Fibroblast of skin of abdomen (primary cell): ENCODE measurements at places on chromosomes 5 and 9.
A peak's percentile ranks its signal among the peaks of the same experiment; 100 is the strongest.

DNA sequence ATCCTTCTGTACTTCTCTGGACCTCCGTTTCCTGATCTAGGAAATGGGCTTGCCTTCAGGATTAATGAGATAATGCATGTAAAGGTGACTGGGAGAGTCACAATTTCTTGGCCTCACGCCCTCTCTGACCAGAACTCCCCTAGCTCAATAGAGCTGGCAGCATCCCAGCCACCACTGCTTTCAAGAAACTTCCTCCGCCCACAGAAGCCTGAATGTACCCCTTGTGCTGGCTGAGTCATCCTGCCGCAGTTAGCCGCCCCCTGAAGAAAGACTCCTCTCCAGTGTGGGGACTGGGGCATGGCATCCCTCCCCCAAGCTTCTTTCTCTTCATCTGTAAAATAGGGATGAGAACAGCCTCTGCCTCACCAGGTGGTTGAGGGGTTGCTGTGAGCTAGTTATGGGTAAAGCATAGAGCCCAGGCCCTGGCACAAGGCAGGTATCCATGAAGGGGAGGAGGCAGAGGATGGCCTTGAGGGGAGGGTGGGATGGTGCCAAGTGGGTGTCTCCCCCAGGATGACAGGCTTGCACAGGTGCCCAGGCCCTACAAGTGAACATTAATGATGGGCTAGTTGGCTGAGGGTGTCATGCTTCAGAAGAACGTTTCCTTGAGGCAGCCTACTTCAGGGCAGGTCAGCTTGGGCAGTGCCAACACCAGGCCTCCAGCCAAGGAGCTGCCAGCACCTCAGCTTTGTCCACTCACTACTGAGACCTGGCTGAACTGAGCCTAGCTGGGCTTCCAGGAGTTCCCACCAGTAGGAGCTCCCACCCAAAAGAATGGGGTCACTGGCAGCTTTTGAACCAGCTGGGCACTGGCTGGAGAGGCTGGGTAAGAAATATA is 3.4 kb downstream of the PDLIM4 start:
- peak; percentile 88 for DNase-seq

DNA sequence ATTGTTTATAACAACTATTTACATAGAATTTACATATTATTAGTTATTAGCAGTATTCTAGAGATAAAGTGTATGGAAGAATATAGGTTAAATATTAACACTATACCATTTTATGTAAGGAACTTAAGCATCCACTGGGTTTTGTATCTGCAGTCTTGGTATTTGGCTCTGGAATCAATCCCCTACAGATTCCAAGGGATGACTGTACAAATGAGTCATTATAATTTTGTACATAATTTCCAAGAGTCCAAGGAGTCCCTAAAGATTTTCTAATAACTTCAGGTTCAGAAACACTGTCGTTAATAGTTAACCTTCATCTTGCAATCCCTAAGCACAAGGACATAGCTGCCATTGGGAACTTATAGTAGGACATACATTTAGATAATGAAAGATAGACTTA is 254.8 kb upstream of the PDE4D start:
- DNase-seq: peak; percentile 73

GRCh38 chr5:168174376-168174775 is 117.1 kb upstream of the WWC1 start:
- DNase-seq: peak; percentile 70

DNA sequence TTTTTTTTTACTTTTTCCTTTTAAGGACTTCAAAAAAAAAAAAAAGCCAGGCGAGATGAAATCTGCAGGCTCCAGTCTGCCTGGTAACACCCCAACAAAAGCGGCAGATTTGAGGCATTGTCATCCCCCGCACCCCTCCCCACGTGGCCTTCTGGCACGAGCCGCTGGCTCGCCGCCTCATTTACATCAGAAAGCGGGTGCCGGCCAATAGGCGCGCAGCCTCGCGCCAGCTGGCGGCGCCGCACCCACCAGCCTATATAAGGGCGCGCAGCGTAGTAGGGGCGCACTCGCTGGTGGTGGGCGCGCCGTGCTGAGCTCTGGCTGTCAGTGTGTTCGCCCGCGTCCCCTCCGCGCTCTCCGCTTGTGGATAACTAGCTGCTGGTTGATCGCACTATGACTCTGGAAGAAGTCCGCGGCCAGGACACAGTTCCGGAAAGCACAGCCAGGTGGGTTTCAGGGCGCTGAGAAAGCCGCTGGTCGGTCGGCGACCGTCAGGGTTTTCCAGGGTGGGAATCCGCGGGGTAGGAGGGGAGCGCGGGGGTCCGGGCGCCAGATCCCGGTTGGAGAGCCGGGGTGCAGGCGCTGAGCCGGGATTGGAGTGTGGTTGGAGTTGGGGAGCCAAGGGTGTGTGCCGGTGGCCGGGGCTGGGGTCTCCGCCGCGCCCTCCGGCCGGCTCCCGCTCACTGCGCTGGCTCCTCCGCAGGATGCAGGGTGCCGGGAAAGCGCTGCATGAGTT is at the start of gene GADD45G:
TSS of gene GADD45G (plus strand) at position 284 of the 736 bp plus-strand sequence. CDS start at position 394, 110 bp downstream.
- peak; percentile 85 for DNase-seq

- no peak for DNase-seq
Observed at GRCh38 chr9:33186457-33187168, 19.5 kb upstream of the B4GALT1 start.

DNA sequence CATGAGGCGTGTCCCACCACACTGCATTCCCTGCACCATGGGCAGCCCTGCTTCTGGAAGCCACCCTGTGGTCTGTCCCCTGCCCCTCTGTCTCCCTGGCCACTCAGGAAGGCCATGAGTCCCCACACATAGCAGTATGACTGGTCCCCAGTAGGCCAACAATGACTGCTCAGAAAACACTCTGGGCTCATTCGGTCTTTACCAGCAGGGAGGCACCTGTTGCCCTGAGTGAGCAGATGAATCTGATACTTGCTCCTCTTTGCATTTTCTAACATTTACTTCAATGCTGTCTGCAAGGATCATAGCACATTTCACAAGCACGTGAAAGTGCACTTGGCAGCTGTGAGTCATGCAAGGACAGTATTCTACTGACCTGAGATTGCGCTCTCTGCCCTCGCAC is 365.4 kb upstream of the IRX1 start:
- DNase-seq: no peak

- no peak for DNase-seq
Observed at GRCh38 chr9:27447031-27447683, 76.9 kb upstream of the IFNK start.

GRCh38 chr5:116872486-116872885 is 297.9 kb upstream of the SEMA6A start:
- DNase-seq: no peak

GRCh38 chr9:14797435-14797834 is 74.9 kb upstream of the CER1 start:
- DNase-seq: peak; percentile 62

- DNase-seq: peak; percentile 70
Observed at GRCh38 chr9:128920381-128921058, at the start of gene PHYHD1. Gene PHYHD1 (plus strand): TSS chr9:128920982. CDS start chr9:128922324, 1,342 bp downstream.

- no peak for DNase-seq
Observed at GRCh38 chr5:84623019-84623418, 238.3 kb upstream of the EDIL3 start.

DNA sequence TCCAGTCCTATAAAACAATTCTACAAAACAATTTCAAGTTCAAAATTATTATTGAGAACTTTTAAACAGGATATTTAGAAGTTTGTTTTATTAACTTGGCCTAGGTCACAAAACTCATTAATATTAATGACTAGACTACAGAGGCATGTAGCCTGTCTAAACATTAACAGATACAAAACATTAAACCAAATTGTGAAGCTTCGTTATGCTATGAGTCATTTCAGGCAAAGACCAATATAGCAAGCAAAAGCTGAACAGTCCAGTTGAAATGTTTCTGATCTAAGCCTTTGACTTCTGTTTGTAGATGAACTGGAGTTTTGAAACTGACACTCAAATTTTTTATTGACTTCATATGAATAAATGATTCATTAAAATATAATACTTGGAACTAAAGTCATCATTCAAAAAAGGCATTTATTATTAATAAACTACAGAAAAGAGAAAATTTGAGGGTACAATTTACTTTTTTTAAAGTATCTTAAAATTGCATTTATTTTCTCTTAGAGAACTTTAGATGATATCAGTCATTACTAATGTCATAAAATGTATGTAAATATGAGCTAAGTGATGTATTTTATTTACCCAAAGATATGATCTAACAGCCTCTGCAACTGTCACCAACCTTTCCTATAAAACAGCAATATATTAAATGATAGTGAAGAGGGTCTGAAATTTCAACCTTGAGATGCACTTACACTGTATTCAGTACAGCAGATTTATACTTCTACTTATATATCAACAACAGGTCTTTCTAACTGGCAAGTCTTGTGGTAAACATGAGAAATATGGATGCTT is 188.8 kb downstream of the COMMD10 start:
- DNase-seq: peak; percentile 18

DNA sequence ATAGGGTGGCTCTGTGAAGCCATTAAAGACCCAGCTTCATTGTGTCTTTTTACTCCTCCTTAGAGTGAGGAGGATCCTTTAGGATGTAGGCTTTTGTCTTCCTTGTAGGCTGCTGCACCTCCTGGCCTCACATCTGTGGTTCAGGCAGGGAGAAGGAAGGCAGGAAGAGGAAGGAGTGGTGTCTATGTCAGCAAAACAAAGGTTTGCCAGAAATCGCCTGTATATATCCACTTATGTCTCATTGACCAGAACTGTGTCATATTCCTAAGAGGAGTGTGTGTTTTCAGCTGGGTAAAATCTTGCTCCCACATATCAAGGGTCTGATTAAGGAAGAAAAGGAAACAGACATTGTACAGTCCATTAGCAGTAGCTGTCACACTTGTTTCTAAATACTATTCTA is 213.8 kb downstream of the ARHGAP26 start:
- no peak for DNase-seq

DNA sequence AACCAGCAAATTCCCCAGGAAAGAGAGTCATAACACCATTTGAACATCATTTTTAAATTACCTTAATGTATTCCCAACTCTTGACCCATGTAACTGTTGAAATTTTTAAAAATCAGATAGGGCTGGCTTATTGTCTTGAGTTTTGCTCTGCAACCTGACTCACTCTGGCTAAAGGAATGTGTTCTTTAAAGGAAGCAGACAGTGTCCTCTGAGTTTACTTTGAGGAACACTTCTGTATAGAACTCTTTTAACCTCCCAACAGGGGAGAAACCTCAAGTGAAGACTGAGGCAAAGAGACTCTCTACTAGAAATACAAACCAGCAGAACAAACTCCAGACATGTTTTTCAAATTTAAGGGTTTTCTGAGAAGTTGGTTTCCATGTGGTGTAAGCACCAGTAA is 248.9 kb downstream of the CWC27 start:
- no peak for DNase-seq

DNA sequence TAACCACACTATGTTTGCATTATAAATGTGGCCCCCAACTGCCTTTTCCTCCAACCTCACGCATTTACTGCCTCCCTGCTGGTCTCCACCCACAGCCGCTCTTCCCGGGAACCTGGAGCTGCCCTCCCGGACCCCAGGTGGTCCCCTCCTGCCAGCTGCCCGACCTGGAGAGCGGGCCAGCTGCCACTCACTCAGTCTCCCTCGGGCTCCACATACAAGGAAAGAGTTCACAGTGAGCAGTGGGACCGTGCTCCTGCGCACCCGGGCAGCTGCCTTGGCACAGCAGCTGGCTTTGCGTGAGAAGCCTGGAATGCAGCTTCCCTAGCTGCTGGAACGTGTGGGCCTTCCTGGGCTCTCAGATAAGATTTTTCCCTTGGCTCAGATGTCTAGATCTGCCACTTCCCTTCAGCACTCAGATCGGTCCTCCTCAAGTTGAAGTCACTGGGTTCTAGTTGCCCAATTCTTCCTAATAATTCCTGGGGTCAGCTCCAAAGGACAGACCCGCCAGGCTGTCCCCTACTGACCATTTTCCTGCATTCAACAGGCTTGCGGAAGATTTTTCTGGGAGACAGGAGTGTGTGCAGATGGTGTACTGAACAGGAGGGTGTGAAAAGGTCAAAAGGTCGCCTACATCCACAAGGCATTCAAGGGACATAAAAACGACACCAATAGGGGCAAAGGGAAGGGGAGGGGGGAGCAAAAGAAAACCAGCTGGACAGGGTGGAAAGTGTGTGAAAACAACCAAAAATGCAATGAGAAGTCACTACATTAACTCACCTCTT is 69.1 kb downstream of the MYO10 start:
- no peak for DNase-seq

GRCh38 chr5:78544561-78545201 is 103.9 kb downstream of the LHFPL2 start:
- peak; percentile 85 for DNase-seq
